ENCODE measurements at places on chromosomes 1 and 21.

- no peak for DNase-seq
Measured at GRCh38 chr1:47767741-47768100, 229.5 kb downstream of the TRABD2B start.

- no peak for DNase-seq
Measured at GRCh38 chr1:153081736-153082135, 10.3 kb upstream of the SPRR2B start.

- DNase-seq, result no peak
Measured at GRCh38 chr1:28577738-28578536, 14.1 kb upstream of the RAB42 start.

GRCh38 chr1:153608089-153608682 lies 4.8 kb downstream of the S100A16 start:
- no peak for DNase-seq

DNA sequence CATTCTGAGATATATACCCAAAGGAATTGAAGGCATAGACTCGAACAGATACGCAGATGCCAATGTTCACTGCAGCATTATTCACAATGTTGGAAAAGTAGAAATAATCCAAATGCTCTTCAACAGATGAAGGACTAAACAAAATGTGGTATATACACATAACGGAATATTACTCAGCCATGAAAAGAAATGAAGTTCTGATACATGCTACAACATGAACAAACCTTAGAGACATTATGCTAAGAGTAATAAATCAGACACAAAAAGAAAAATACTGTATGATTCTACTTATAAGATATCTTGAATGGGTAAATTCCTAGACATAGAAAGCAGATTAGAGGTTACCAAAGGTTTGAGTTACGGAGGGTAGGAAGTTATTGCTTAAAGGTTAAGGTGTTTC lies 57.9 kb downstream of the SLC25A24 start:
- no peak for DNase-seq

DNA sequence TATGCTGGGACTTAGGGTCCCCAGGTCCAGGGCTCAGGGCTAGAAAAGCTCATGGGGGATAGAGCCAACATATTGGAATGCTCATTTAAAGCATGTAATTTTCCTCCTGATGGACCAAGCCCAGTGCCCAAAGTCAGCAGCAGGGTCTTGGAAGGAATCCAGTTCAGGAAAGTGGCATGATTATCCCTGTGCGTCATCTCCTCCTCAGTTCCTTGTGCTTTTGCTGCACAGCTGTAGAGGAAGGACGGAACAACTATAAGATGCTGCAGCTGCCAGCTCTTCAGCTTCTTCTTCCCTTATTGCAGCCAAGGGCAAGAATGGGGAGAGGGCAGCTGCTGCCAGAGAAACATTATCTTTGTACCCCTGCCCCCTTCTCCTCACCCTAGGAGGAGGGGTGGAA lies 58.4 kb downstream of the OVGP1 start:
- DNase-seq, result no peak

Data from Panc1 (cell line).